NCI-H1436 (cell line): ENCODE measurements at places on chromosomes 1 and 21.

DNA sequence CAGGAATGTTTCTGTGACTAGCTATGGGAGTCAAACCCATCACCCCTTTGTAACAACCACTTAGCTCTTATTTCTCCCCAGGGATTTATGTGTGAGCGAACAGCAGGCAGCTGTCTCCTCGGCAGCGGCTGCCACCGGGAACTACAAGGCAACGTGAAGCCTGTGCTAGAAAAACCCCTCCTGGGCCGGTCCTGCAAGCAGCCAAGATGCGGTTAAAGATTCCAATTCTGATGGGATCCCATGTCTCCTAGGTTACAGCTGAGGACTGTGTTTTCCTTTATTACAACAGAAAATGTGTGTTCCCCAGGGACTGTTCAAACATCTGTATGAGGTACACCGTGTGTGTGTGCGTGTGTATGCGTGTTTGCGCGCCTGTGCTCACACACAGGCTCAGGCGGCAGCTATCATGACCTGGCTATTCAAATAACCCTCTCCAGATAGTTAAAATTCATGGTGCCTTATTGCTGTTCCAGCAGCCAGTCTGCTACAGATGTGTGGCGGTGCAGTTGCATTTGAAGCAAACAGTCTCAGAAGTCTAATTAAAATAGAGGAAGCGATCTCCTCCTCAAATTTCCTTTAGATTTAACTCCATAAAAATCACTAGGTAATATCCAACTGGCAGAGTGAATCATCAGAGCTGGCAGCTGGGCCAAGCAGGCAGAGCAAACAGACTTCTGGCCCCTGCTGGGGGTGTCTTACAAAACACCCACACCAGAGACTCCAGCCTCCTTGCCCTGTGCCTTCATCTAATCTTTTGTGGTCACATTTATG, 68.0 kb downstream of the LMX1A start:
- DNase-seq, result peak; percentile 62

DNA sequence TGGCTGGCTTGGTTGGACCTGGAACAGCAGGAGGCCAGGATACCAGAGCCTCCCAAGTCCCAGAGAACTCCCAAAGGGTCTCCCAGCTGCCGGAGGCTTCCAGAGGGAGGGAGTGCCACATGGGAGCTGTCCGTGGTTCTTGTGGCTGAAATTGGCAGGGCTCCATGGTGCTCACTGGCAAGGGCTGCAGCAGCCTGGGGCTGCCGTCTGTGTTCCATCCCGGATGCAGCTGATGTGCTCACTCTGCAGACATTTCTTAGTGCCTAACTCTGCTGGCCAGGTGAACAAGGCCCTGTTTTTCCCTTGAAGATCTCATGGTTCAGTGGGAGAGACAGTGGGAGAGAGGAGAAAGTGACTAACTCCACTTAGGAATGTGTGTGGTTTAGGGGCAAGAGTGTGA, 261.1 kb downstream of the CAMTA1 start:
- no peak for DNase-seq

DNA sequence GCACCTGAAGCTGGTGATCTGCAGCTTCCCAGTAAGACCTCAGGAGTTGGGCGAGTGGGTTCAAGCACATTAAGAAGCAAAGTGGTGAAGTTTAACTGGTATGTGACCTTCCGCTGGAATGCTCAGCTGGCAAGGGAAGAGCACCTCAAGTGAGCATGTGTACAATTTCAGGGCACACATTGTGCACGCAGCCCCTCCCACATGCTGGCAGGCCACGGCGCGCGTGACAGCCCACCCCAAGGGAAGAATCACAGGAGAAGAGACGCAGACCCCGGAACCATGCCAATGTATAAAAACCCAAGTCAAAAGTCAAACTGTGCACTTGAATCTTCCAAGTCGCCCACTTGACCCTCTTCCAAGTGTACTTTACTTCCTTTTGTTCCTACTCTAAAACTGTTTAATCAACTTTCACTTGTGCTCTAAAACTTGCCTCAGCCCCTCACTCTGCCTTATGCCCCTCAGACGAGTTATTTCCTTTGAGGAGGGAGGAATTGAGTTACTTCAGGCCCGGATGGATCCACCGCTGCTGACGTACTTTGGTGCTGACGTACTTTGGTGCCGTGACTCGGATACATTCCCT, 20.0 kb downstream of the LRRC3 start:
- DNase-seq, result no peak

DNA sequence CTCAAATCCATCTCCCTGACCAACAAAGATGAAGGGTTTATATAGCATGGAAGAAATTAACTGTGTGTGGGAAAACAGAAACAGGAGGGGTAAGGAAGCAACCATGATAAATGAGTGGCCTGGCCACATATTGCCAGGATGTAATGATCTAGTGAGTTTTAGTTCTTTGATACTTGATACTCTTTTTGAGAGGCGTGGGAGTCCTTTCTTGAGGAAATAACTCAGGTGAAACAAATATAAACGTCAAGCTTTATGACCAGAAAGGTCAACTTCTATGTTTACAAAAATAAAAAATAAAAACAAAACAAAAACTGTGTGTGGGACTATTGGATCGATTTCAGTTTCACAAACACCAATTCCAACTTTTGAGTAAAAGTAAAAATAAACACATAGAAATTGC, 860.8 kb upstream of the B3GALT2 start:
- no peak for DNase-seq

DNA sequence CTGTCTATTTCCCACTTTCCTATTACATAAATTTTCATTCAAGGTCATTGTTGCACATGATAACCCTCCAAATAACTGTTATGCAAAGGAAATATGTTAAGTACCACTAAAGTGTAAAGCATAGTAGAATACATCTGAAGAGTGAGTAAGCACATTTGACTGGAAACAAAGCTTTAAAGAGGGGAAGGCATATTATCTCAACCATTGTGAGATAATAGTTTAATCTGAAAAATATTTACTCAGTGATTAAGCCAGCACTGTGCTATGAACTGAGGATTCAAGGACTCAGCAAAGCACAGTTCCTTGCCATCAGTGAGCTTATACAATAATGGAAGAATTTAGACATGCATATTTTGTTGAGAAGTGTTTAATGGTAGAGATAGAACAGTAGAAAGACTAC, 127.4 kb downstream of the HMCN1 start:
- DNase-seq, result no peak

GRCh38 chr1:86913399-86913895, 479 bp downstream of the SELENOF start:
- DNase-seq, result peak; percentile 20

GRCh38 chr1:208145167-208145566, 99.0 kb downstream of the PLXNA2 start:
- DNase-seq, result no peak

GRCh38 chr1:241579434-241579833, 47.3 kb downstream of the KMO start:
- DNase-seq, result peak; percentile 3

DNA sequence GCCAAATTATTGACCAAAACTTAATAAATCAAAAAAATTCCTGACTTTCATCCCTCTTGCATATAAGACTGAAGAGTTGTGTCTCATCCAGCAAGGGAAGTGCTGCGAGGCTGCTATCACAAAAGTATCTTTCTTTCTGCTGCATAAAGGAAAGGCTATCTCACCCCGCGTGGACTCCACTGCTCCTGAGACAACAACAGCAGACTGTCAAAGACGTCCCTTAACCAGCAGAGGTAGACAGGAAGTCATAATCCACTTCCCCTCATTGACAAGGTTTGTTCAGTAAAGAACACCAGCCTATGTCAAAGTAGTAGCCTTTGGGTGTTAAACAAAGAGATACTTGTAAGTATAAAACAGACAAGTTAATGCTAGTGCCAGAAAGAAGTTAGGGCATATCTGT, 29.4 kb downstream of the VPS26C start:
- no peak for DNase-seq

- DNase-seq, result no peak
These were observed 13.0 kb upstream of the CLDN19 start for GRCh38 chr1:42753070-42753469.

- DNase-seq, result no peak
These were observed 88.6 kb upstream of the GNG12 start for GRCh38 chr1:67921725-67922489.

GRCh38 chr1:107871687-107872395, 93.1 kb downstream of the VAV3 start:
- no peak for DNase-seq

DNA sequence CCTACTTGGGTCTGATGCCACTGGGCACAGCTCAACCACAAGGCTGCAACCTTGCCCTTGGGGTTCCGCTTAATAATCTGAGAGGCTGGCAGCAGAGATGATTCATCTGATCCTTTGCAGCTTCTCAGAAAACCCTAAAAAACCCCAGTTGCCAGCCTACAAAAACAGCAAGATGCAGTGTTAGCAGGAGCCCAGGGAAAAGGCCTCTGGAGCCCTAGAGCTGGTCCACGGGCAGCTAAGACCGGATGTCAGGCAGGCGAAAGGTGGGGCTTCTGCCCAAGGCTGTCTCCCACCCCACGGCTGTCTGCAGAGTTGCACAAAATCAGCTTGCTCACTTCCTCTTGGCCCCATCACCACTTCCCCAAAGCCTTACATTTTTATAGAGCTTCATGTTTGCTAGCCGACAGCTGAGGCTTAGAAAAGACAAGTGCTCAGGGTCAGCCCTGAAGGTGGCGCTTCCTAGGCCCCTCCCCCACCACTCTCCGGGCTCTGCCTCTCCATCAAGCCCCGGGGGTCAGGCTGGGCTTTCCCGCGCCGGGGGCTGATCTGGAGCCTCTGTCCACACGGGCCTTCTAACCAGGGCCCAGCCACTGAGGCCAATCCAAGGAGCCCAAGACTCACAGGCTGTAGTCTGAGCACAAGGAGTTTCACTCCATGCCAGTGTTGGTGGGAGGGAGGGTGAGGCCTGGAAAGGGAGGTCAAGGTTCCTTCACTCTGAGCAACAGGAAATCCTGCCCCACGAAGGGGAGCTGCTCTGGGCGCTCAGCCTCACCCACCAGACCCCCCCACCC, 4.2 kb upstream of the ADORA3 start:
- DNase-seq, result no peak

GRCh38 chr1:31955917-31956736, 18.0 kb upstream of the PTP4A2 start:
- no peak for DNase-seq

DNA sequence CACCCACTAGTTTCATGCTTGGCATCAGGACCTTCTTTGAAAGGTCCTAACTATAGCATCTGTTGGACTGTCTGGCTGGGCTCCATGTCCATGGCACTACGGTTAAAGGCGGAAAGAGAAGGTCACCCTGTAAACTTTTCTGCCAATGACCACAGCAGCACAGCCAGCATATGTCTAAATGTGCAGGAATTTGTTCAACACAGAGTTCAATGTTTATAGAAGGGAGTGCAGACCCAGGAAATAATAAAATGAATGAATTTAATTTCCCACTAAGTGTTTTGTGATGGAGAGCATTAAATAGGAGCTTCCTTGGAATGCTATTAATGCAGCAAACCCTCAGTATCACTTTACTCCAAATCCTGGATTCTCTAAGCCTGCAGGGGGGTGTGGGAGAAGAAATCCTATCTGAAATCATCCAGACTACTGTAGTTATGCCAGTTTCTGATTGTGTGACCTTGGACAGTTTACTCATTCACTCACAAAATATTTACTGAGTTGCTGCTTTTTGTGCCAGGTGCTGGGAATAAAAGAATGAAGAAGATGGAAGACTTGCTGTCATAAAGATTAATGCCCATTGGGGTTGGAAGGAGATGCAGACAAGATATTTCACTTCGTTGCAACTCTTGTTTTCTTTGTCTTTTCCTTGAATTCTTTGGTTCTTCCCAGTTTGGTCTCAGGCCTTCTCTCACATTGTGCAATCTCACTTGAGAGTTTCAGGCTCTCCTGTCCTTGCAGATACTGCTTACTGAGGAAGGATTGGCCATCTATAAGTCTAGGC, 195.0 kb downstream of the ROR1 start:
- DNase-seq, result no peak

- peak; percentile 82 for DNase-seq
These were observed 59.8 kb upstream of the ACOT11 start for GRCh38 chr1:54488065-54488750.

- DNase-seq, result no peak
These were observed 44.9 kb upstream of the PCBP3 start for GRCh38 chr21:45598666-45599065.

GRCh38 chr1:61496501-61496900, 228.4 kb downstream of the TM2D1 start:
- no peak for DNase-seq

- DNase-seq, result peak; percentile 29
These were observed 55.4 kb downstream of the CAMK2N1 start for GRCh38 chr1:20430355-20431175.

DNA sequence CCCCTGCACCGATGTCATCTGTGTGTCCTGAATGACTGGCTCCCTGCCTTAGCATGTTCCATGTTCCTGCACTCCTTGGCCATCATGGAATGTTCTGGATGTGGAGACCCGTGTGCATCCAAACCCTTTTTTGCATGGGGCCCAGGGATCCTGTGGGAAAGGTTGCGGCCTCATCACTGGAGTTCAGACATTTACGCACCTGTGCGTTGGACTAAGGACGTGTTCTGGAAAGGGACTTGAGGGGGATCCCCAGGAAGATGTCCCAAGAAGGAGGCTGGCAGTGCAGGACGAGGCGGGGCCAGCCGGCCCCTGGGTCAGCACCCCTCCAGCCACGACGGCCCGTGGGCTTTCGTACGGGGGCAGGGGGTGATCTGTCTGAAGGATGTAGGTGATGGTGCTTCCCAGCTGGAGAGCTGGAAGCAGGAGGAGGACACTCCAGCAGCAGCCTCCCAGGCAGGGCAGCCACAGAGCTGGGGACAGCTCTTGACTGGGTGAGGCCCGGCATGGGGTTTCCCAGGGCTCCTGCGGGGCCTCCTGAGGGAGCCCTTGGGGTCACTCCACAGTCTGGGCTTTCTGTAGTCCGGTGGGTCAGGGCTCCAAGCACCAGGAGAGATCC, 67.2 kb downstream of the SCCPDH start:
- DNase-seq, result no peak

GRCh38 chr1:2632561-2633361, at the start of gene MMEL1:
Gene MMEL1, minus strand, starts transcription at chr1:2633016. Its CDS starts 3,532 bp downstream, at chr1:2629484.
- peak; percentile 50 for DNase-seq

- DNase-seq, result no peak
These were observed 2.7 kb downstream of the TAF5L start for GRCh38 chr1:229623225-229623624.

GRCh38 chr1:32867151-32867550, 3.6 kb downstream of the FNDC5 start:
- DNase-seq, result no peak
